Kidney (tissue), 22 donors: ENCODE measurements at places on chromosomes 3 and 15. TPM values are rescaled to one million over a fixed set of nuclear protein-coding genes. Genes with fewer than 3 reads are reported as not detected.

DNA sequence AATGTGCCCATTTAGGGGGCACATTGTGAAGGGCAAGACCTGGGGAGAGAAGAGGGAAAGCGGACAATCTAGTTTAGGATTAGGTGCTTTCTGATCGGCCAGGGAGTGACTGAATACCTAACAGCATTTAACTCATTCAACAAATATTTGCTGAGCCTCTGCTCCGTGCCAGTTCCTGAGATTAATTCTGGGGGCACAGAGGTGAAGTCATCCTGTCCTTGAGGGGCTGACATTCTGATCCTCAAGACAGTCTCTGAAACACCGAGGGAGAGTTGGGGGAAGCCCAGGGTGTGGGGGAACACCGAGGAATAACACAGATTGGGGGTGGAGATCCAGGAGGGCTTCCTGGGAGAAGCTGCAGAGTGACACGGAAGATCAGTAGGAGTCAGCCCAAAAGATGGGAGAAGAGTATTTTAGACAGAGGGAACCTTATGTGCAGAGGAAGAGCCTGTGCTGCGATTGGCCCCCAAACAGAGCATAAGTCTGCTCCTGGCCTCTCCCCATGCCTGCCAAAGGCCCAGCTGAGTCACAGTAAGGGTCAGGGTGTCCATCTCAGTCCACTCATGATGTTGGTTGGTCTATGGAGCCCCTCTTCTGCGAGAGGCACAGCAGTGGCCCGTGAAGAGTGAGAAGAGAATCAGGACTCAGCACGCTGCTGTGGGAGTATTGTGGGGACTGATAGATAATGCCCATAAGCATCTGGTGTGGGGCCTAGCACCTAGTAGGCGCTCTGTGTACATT lies 60.2 kb downstream of the AMOTL2 start:
- no peak for DNase-seq

Gene ANKUB1
- total RNA-seq: not detected

DNA sequence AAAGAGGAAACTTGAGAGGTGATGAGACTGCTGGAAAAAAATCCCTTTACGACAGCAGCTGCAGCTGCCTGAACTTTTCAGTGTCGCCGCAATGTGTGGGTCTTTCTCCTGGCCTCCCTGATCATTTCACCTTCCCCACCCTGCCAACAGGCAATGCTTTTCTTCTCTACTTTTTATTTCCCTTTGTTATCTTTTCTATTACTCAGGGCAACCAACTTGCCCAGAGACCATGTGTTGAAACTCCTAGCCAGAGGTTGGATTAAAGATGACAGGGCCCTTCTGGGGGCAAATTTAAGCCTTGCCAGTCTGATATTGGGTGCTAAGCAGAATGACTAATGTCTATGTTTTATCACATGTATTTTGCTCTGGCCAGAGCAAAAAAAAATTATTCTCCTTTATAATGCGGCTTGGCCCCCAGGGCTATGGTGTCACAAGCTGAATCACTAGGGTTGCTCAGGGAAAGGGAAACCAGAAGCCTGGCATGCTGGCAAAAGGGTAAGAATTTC lies 51.5 kb upstream of the CFAP20DC start:
- no peak for DNase-seq

DNA sequence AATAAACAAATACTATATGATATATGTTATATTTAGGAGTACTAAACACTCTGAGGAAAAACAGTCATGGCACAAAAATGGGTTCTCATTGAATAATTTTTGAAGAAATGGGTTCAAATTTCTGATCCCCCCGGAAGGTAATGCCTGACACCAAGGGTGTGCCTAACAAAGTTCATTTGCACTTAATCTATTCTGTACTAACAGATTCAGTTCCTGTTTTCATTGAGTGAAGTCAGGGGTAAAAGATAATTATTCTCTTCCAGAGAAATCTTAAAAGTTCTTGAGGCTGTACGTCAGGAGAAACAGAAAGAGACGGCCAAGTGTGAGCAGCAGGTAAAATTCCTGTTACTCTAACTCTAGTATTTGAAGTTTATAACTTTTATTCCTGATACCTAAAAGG lies 34.5 kb upstream of the TMEM42 start:
- no peak for DNase-seq

DNA sequence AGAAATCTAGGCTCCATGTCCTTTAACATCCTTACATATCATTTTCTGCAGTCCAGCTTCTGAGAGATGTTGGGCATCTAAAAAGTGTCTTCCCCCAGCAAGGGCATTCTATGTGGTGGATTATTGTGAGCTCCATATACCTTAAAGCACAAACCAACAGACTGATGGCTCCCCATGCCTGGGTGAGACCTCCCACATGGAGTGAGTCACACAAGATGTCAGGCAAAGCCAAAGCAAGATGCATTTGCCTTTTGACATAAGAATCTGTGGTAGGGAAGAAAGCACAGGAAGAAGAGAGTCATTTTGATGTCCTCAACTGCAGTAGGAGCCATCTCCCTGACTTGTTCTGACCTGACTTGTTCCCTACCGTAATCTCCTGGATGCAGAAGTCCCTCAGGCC lies 238.7 kb upstream of the EIF1B start:
- DNase-seq: no peak

DNA sequence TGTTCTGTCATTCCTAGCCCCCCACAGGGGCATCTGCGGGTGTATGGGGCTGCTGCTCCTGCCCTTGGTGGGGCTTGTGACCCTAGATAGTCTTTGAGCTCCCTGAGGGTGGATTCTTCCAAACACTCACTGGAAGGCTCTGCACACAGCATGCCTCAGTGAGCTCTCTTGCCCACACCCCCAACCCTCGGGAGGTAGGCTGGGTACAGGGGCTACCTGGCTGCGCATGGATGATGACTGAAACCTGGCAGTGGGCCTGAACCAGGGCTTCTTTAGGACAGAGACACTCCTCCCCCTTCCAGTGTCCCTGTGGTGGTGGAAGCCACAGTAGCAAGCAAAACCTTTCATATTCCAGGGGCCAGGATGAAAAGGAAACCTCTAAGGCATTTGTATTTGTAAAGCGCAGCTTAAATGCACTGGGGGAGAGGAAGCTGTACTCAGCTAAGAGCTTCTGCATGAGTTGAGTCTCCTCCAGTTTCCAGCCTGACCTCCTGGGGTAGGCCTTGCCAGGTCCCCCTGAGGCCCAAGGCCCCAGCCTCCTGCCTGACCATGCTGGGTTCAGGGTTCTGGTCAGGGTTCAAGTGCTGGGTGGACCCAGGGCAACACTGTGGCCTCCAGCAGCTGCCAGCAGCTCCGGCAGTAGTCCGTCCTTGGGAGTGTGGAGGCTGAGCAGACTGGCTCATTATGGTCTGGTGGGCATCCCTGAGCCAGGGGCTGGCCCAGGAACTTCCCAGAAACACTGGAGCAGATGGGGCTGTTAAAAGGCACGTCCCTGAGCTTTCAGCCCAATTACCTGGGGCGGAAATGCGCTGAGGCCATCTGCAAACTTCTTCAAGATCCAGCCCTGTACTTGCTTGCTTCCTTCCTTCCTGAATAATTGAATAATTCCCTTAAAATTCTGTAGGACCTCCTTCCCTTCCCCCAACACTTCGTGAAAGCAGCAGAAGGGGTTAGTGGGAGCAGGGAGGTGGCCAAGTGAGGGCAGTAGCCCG lies 89.7 kb downstream of the HMG20A start:
- DNase-seq: peak; percentile 36

Gene TM4SF18
- 19.7 TPM for total RNA-seq

Gene TUSC7
- total RNA-seq: not detected

GRCh38 chr3:31124373-31124772 lies 229.9 kb upstream of the GADL1 start:
- DNase-seq: no peak

Gene ANKDD1A
- total RNA-seq: 8.0 TPM

- DNase-seq: no peak
Observed at GRCh38 chr15:92062505-92062904, 209.0 kb downstream of the SLCO3A1 start.

- DNase-seq: no peak
Observed at GRCh38 chr3:120683671-120684301, 1.7 kb upstream of the HGD start.

DNA sequence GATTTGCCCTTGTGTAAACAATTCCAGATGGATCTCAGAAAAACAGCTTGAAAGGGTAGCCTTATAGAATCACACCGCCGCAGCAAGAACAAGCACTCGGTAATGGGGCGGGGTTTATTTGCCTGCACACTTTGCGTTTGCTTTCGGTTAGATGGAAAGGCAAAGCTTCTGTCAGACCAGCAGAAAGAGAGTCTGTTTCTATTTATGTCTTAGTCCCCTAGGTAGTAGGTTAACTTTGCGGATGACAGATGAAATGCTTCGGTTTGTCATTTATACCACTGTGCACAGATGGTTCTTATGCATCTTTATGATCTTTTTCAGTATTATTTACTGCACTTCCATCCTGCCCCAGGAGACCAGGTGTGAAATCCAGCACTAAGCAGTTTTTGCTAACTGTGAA lies 62.2 kb downstream of the PYDC2 start:
- DNase-seq: peak; percentile 51

DNA sequence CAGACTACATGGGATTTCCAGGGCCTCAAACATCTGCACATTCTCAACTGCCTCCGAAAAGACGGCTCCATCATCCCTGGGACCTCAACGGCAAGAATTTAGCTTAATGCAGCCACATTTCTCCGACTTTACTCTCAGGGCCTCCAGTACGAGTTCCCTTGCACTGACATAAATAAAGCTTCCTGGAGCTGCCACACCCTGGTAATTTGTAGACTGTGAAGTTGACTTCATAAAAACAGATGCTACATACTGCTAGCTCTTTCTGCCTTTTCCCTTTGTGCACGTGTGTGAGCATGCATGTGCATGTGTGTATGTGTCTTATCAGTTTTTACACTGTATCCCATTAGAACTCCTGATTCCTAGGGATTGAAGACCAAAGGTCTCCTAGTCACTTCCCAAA lies 122.7 kb downstream of the NTRK3 start:
- DNase-seq: no peak

DNA sequence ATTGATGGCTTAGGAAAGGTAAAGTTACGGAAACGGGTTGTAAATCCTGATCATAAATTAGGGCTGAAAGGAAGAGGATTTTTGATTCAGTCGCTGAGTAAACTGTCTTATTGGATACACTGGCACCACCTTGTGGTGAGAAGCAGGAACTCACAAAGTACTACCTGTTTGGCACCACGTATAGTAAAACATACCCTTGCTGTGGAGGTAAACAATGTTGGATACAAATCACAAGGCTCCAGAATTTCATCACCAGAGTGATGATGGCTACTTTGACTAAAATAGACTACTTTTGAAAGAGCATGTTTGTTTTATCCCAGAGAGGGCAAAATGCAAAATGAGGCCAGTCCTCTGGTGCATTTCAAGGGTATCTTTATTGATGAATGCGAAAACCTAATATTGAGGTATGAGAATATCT lies 216.9 kb downstream of the IGSF11 start:
- no peak for DNase-seq

DNA sequence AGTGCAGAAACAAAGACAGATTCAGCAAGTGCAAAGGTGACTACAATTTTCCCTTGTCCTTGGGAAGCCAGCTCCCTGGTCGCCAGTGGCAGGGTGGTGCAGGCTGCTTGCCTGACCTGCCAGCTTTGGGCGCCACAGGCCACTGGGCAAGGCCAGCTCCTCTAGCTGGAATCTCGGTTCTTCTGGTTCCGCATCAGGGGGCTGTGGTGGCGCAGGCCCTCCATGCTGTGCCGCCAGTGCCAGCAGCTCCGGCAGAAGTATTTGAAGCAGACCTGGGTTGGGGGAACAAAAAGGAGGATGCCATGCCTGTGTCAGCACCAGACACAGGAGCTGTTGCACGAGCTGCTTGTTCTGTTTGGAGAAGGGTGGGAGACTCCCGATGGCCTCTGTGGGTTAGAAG lies 4.2 kb upstream of the RPS17 start:
- no peak for DNase-seq

- no peak for DNase-seq
Observed at GRCh38 chr3:192706272-192706671, 21.1 kb downstream of the FGF12 start.

DNA sequence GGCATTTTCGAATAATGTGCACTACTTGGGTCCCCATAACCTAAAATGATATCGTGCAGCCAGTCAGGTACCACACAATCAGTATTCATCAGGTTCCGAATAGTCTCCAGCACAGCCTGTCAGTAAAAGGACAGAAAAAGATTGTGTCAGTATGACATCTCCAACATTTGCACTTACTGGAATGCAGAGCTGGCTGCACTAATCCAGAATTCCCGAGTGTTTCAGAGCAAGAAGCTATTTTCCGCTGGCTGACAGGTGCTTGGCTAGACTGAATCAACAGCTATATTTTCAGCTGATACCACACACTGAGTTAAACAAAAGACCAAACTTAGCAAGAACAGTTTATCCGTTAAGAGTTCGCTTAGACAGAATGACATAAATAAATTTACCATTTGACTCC lies 68.8 kb downstream of the AQR start:
- DNase-seq: no peak

Gene TEX9
- total RNA-seq: 35.2 TPM

Gene ADCY5
- 33.6 TPM for total RNA-seq

- no peak for DNase-seq
Observed at GRCh38 chr15:73869216-73869995, 4.0 kb upstream of the TBC1D21 start.

Gene ATP10A
- 6.8 TPM for total RNA-seq

Gene HTR3D
- not detected for total RNA-seq

DNA sequence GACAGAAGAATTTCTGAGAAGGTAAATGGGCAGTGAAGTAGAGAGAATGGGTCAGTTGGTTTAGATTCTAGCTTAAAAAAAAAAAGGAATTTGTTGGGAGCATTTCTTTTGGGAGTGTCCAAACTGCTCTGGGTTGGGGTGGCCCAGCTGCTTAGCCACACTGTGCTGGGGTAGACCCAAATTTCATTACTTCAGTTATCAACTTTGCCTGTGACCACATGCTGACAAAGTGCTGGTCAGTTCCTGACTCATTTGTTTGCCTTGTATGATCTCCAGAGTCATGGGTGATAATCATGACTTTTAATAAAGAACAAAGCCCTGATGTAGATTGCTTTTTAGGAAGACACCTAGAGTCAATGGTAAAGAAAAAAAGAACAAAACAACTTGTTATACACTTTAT lies 121.5 kb upstream of the FGF7 start:
- DNase-seq: no peak

DNA sequence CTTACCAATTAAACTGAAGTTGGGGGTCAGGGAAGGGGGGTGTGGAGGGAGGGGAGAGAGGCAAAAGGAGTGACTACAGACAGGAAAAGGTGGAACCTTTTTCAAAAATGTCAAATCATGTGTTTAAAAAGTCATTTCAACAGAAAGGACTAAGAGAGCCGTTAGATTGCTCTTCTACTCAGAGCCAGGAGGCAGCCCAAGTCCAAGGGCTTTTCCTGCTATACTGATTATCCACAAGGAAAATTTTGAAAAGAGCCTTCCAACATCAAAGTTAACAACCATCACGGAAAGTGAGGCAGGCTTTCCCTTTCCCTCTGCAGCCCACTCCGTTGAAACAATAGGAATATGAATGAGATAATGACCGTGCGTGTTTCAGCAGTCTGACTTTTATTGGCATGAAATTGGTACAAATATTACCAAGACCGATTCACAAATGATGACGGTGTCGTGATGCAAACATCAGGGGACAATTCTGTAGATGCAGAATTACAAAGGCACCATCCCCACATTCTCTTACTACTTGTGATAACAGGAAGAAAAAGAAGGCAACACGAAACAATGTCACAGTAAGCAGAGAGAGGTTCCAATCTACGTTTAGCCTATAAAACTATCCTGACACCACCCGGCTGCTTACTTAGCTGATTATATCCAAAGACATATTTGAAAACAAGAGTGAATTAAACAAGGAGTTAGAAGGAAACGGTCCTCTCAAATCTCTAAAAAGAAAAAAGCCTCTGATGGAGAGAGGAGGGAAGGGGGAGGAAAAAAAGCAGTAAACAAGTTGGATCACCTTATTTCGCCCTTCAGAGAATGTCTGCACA lies 453.7 kb downstream of the FOXP1 start:
- no peak for DNase-seq

Gene GOLGA8R
- 6.3 TPM for total RNA-seq

Gene ZPLD1
- total RNA-seq: 1.2 TPM
